ENCODE measurements at places on chromosomes 2 and 18. TPM values are rescaled to one million over a fixed set of nuclear protein-coding genes. Genes with fewer than 3 reads are reported as not detected.
A peak's percentile ranks its signal among the peaks of the same experiment; 100 is the strongest.

Gene ARHGAP25
- 14.3 TPM for total RNA-seq

Gene COL4A4
- 0.05 TPM for total RNA-seq

Gene SLC5A7
- total RNA-seq = not detected

Gene MYCN
- total RNA-seq = 19.6 TPM

DNA sequence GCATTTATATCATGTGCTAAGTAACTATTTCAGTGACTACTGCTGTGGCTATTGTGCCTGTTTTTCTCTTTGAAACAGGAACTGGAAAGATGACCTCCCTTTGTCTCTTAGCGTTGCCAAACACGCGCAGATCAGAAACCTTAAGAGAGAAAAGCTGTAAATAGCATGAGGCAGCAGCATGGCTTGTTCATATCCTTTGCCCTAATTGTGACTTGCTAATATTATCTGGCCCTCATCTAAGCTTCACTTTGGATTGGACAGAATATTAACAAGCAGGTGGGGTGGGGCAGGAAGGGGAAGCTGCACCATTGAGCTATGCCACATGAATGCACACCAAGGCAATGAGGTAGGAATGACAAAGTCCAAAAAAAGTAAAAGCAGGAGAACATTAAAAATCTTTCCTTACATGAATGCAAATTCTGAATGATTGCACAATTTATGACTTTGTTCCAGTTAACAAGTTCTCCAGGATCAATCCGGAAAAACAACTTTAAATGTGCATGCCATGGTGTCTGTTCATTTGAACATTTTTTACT is 128.4 kb downstream of the IRS1 start:
- DNase-seq = no peak

DNA sequence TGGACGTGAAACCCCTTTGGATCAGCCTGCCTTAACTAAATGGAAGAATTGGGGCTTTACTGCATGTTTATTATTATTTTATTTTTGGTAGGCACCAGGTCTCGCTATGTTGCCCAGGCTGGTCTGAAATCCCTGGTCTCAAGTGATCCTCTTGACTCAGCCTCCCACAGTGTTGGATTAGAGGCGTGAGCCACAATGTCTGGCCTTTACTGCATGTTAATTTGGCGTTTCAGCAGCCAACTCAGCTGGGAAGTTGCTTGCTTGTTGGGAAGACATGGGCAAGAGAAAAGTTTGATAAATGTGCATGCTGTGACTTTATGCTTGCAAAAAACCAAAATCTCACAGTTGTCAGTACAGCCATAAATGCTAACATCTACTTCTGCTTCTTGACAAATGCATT is 105.1 kb downstream of the FMNL2 start:
- DNase-seq = no peak

- DNase-seq = no peak
Measured at GRCh38 chr18:44673256-44673880, 7.3 kb upstream of the SETBP1 start.

DNA sequence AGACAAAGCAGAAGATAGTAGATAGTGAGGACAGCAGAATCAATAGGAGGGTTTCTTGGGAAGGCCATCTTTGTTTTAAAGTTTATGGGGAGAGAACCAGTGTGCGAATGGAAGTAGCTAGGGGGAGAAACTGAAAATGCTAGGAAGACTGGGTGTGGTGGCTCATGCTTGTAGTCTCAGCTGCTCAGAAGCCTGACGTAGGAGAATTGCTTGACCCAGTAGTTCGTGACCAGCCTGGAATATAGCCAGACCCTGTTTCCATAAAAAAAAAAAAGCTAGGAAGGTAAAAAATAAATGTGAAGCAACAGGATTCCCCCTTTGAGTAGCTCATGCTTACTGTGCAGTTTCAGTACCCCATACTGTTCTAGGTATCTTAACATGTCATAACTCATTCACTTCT is 19.2 kb upstream of the DRC1 start:
- no peak for DNase-seq

GRCh38 chr18:56019908-56020307 is 431.9 kb upstream of the TCF4 start:
- DNase-seq = peak; percentile 49

GRCh38 chr2:236975766-236976165 is 109.9 kb upstream of the COPS8 start:
- DNase-seq = no peak

DNA sequence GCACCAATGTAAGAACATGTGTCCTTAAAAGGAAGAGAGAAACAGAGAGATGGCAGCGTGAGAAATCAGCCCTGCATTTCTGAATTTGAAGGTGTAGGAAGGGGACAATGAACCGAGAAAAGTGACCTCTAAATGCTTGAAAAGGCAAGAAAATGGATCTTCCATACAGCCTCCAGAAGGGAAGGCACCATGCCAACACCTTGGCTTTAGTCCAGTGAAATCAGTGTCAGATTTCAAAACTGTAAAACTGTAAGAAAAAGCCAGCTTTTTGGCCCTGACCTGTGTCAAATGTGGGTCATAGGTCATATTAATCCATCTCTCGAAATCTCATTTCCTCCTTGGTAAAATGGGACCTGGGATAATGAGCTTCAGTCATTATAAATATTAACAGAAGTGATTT is 762.3 kb downstream of the DCDC2C start:
- DNase-seq = no peak

GRCh38 chr2:231706731-231707624 is 1.3 kb upstream of the PTMA start:
- DNase-seq = peak; percentile 100

GRCh38 chr18:46632401-46633071 is 24.5 kb downstream of the LOXHD1 start:
- DNase-seq = no peak

DNA sequence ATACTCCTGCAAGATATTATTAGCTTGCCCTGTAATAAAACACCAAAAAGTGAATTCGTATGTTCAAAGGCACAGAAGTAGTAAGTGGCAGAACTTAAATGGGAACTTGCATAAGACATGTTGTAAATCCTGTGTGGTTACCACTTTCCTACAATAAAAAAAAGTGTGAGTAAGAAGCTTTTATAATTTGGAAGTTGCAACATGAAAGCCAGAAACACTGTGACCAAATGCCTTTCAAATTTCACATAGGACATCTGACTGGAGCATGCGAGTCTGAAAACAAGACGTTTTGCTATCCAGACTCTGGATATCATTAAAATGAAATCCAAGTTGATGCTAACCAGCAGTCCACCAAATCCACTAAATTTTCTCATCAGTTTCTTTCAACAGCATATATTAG is 886.2 kb upstream of the NRXN1 start:
- DNase-seq = no peak
